ENCODE measurements at places on chromosomes 6 and 20.

DNA sequence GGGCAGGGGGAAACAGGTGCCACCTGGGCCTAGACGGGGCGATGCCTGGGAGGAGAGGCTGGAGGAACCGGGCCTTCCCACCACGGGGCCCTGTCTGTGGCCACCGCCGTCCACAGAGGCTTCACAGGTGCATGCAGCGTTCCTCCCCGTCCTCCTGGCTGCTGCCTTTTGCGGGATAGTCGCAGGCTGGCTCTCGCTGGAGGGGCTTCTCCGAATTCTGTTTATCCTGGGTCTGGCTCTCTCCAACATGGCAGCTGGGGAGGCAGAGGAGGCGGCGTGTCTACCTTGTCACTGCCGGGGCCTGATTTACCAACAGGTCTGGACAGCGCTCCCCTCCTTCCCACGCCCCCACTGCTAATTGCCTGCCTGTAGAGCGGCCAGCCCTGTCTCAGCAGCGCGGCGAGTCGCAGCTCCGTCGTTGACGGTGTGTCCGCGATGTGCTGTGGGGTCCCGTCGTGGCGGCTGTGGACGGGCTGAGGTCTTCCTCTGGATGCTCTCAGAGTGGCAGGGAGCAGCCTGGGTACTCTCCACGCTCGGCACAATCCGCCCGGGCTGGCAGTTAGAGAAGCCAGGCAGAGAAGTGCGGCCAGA, 262.9 kb downstream of the TAF4 start:
- DNase-seq, result no peak

- DNase-seq, result peak; percentile 99
These were observed 59.0 kb downstream of the RIN2 start for GRCh38 chr20:19817017-19817416.

DNA sequence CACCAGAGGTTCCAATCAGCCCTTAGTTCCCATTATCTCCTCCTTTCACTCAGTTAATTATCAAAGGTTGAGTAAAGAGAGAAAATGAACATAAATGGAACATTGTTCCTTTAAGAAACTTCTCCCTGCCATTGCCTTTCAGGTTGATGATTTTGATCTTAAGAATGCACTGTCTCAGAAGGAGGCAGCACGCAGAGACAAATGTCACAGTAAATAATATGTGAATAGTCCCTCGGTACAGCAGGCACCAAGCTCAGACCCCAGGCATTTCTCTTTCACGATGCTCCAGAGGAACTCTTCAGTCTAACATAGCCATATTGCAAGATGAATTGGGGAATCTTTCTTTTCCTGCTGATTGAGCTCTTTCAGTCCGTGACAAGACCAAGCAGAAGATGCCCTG, 435.3 kb upstream of the SPTLC3 start:
- DNase-seq, result no peak

GRCh38 chr20:5870568-5870981, 79.8 kb downstream of the TRMT6 start:
- no peak for DNase-seq
